ENCODE measurements at places on chromosomes 1 and 21.

GRCh38 chr1:214329470-214330220, 48.7 kb downstream of the SMYD2 start:
- DNase-seq: no peak

- DNase-seq: no peak
Observed at GRCh38 chr1:22749919-22750684, 39.5 kb downstream of the EPHB2 start.

- peak; percentile 30 for DNase-seq
Observed at GRCh38 chr21:42187976-42188653, 30.8 kb upstream of the ABCG1 start.

GRCh38 chr1:12508849-12509248, 109.2 kb downstream of the DHRS3 start:
- DNase-seq: no peak

DNA sequence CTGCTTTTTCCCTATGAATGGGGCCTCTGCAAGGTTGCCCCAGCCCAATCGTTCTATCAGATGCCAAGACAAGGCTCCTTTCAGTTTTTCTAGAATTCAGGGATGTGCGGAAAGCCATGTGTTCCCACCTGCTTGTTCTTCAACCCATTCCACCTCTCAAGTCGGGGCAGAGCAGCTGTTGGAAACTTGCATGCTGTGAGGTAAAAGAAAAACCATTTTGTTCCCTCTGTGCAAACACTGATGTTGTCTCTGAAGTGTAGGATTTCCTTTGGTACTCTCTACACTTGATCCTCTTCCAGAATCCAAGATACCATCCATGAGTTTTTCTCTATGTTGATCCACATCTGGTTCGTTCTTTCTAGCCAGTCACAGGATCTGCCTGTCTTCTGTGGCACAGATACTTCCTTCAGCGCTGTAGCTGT, 7.3 kb downstream of the IER5 start:
- no peak for DNase-seq

DNA sequence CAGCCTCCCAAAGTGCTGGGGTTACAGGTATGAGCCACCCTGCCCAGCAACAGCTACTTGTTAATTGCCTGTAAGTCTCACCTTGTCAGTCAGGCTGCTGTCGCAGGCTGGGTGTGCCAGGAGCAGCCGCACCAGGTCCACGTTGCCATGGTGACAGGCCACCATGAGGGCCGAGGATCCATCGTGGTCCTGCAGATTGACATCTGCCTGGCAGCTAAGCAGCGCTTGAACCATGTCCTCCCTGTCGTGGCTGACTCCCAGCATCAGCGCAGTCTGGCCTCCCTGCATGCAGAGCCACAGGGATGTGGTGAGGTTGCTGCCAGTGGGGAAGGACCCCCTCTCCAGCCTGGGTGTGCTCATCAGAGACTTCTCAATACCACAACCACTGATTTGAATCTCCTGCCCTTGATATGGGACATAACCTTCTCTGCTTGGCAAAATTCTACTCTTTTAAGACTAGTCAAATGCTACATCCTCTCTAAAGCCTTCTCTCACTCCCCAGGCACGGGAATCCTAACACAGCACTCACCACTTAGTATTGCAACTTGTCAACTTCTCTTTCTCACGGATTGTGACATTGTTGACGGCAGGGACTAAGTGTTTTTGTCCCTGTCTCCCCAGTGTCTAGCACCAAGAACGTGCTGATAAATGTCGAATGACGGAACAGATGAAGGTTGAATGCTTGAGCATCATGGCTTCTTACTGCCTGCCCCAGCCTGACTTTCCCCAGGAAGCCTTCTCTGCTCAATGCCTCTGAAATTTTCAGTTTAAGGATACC, 52.9 kb downstream of the L1TD1 start:
- no peak for DNase-seq

- no peak for DNase-seq
Observed at GRCh38 chr1:206930210-206930798, 8.6 kb upstream of the FCMR start.

GRCh38 chr1:59360170-59360569, 63.3 kb downstream of the FGGY start:
- no peak for DNase-seq

All from stimulated activated CD4-positive, alpha-beta T cell treated with anti-CD3 and anti-CD28 coated beads, TNF-alpha, amount 100 ng/mL, for 4 hours (primary cell).